Hepatocyte (in vitro differentiated cells): ENCODE measurements at places on chromosomes 5 and 9.

DNA sequence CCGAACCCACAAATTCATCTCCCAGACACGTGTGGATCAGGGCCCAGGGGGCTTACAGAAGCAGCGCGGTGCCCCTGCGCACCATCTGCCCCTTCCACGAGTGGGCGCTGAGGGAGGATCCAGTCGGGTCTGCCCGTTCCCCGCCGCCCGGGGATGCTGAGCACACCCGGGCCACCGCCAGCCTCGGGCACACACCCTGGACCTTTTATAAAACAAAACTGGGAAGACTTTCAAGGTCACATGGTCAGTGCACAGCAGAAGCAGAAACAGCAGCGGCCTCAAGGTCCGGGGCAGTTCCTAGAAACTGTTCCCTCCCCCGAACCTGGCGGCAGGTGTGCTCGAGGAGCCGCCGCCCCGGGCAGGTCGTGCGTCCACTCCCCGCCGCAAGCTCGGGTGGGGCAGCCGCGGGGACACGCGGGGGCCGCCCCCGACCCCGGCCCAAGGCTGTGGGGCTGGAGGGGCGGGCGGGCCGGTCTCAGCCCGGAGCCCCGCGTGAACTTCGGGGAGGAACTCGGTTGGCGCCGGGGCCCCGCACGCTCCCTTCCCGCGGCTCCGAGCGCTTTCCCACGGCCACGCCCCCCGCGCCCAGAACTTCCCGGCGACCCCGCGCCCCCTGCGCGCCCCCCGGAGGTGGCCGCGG lies 633 bp upstream of the PPP1R26 start:
- peak; percentile 73 for DNase-seq

DNA sequence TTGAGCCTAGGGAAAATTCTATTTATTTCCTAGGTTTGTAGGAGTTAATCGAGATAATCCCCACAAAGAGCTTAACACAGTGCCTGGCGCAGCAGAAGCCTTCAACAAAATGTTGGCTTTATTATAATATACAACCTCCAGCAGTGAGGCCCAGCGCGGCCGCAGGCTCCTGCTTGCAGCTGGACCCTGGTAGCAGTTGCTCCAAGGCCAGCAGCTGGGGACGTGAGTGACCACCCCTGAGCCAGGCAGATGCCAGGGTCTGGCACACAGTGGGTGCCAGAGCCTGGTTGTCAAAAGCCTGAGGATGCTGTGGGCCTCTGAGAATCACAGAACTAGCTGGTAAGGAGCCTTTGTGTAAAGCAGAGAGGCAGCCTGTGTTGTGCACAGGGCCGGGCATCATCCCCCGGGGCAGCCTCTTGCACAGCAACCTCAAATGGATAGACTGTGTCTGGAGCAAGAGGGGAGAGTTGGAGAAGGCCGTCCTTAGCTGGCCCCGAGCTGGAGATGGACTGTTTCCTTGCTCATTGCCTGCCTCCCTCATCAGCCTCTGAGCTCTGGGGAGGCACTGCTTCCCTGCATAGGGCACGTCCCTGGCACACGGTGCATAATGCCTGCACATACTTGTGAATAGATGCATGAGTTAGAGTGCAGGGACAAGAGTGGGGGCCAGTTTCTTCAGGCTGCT lies 17.3 kb downstream of the CSF1R start:
- DNase-seq = no peak

GRCh38 chr9:36364577-36364976 lies 35.5 kb downstream of the RNF38 start:
- no peak for DNase-seq

- DNase-seq = peak; percentile 79
Measured at GRCh38 chr9:130461218-130461630, 16.5 kb downstream of the ASS1 start.

- no peak for DNase-seq
Measured at GRCh38 chr9:133237035-133237731, 28.1 kb upstream of the OBP2B start.

- DNase-seq = peak; percentile 56
Measured at GRCh38 chr5:153476767-153477166, 13.7 kb upstream of the GRIA1 start.

GRCh38 chr5:38297830-38298608 lies 39.7 kb downstream of the EGFLAM start:
- peak; percentile 20 for DNase-seq

- DNase-seq = no peak
Measured at GRCh38 chr9:127769929-127770582, 8.4 kb downstream of the SH2D3C start.

DNA sequence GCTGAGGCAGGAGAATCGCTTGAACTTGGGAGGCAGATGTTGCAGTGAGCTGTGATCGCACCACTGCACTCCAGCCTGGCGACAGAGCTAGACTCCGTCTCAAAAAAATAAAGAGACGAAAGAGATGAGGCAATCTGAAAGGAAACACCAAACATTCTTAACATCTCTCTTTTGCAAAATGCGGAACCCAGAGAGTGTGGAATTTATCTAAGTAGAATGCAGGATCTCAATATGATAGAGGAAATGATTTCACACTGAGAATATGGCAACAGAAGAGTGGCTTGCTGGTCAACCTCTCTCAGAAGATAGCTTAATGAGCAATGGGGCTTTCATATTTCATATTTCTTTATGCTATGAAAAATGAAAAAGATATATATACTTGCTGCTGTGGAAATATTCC lies 33.4 kb upstream of the PCA3 start:
- DNase-seq = no peak
